ENCODE measurements at places on chromosomes 11 and 22.

GRCh38 chr11:30938810-30939209, 352.7 kb upstream of the MPPED2 start:
- DNase-seq = no peak

DNA sequence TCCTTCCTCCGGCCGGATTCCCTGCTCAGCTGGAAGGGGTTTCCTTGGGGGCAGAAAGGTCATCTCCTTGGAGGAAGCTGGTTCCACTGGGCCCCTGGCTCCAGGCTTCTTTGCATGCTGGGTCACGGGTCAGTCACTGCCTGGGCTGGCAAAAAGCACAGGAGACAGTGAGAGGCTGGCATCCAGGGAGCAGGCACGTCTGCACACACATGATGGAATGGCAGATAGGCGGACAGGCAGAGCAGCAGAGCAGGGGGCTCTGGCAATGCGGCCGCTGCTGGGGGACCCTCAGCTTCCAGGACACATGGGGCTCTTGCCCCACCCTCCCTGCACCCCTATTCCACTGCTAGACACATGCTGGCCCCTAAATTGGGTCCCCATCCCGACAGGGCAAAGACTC, 40.4 kb downstream of the C11orf58 start:
- DNase-seq = no peak

DNA sequence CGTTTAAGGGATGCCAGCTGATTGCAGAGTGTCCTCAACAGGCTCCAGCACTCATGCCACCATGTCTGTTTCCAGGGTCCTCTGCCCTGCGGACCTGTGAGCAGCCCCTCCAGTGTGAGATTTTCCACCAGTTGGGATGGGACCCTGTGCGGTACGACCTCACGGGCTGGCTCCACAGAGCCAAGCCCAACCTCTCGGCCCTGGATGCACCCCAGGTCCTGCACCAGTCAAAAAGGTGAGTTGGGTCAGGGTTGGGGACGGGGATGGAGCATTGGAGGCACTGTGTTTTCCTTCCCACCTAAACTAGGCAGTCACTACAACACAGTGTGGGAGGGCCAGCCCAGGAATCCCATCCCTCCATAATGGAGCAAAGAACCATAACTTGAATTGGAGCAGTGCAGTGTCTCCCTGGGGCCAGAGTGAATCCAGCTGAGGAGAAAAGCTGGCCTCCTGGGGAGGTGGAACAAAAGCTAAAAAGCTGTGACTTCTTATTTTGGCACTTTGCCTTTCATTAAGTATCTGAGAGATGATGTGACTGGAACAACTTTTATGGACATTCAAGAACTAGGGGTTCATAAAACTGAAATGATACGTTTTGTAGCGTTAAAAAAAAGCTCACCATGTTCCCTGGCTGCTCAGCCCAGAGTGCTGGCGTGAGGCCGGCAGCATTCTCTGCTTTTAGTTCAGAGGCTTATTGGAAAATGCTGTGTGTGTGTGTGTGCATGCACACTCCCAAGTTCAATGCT, 101.8 kb downstream of the MYO18B start:
- DNase-seq = no peak

GRCh38 chr11:22792497-22792896, 37.1 kb downstream of the SVIP start:
- DNase-seq = no peak

- no peak for DNase-seq
These were observed 1.1 kb upstream of the CYTH4 start for GRCh38 chr22:37281195-37281594.

DNA sequence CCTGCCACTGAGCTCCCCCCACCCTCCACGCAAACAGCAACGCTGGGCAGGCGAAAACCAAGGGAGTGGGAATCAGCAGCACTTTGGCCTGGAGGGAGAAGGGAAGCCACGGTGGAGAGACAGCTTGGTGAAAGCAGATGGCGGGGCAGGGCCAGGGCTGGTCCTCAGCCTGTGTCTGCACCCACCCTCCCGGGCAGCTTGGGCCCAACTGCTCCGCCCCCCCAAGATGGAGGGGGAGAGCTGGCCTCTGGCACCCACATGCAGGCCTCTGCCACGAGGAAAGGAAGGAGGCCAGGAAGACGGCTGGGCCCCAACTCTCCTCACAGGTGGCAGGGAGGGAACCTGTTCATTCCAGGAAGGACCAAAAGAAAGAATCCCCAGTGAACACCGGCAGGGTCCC, 17.8 kb downstream of the MAFF start:
- DNase-seq = no peak

- DNase-seq = no peak
These were observed 5.8 kb upstream of the HBD start for GRCh38 chr11:5240056-5240455.

GRCh38 chr11:93737904-93738612, 3.2 kb downstream of the TAF1D start:
- no peak for DNase-seq

- no peak for DNase-seq
These were observed 400.0 kb downstream of the ETS1 start for GRCh38 chr11:128187377-128187776.

Data from NCI-H2029 treated with DMSO at 0.1 percent for 48 hours (cell line).